CD8-positive, alpha-beta memory T cell (primary cell): ENCODE measurements at places on chromosomes 4 and X. TPM values are rescaled to one million over a fixed set of nuclear protein-coding genes. Genes with fewer than 3 reads are reported as not detected.

- no peaks in the 10 kb centered on the region for H3K36me3 ChIP-seq
- H3K27me3 ChIP-seq, result no peaks in the 10 kb centered on the region
- H3K27ac ChIP-seq, result no peak overlapping the region
- H3K4me3 ChIP-seq, result no peak overlapping the region
Measured at GRCh38 chr4:26719954-26720552, 136.2 kb downstream of the TBC1D19 start.

DNA sequence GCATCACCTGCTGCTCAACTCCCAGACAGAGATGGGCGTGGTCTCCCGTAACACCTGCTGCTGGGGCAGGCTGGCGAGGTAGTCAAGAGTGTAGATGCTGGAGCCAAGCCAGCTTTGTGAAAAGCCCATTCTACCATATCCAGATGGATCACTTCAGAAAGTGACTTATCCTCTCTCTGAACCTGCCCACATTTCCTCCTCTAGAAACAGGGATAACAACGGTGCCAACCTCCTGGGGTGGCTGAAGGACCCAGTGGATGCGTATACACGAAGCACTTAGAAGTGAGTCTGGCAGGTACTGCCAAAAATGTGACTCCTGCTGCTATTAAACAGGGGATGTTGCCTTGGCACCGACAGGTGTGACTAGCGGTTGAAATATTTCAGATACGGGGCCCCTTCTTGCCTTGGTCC, 95.8 kb downstream of the SORBS2 start:
- no peaks in the 10 kb centered on the region for H3K27me3 ChIP-seq
- no peak for DNase-seq
- H3K4me3 ChIP-seq, result no peak overlapping the region
- no peak overlapping the region for H3K27ac ChIP-seq
- no peaks in the 10 kb centered on the region for H3K4me1 ChIP-seq

Gene SERPINA7
- not detected for total RNA-seq

Gene SORCS2
- not detected for total RNA-seq

Gene VCX3B
- not detected for total RNA-seq

DNA sequence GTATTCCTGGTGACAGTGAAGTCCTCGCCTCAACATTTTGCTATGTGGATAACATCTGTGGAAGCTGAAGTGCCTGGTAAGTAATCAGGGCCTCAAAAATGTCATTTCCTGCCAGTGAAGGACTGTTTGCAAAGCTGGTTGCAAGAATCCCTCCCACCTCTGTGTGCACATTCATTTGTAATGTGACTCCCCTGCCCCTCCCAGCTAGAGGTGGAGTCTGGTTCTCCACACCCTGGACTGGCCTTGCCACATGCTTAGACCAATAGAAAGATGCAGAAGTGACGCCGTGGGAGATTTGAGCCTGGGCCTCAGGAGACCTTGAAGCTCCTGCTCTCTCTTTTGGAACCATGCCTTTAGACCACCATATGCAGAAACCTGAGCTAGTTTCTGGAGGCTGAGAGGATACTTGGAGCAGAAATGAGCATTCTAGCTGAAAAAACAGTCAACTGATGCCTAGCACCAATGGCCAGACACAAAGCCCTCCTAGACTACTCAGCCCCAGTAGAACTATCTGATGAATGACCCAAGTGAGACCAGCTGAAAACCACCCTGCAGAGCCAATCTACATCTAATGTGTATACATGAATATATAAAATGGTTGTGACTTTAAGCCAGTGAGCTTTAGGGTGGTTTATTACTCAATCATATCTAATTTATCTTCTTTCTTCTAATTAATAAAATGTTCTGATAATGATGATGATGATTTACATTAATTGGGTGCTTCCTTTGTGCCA, 47.8 kb upstream of the CRMP1 start:
- H3K36me3 ChIP-seq, result no peaks in the 10 kb centered on the region
- H3K4me1 ChIP-seq, result no peaks in the 10 kb centered on the region
- H3K27me3 ChIP-seq, result no peaks in the 10 kb centered on the region
- no peak for DNase-seq
- no peak overlapping the region for H3K4me3 ChIP-seq
- H3K27ac ChIP-seq, result no peak overlapping the region

Gene RNF4
- total RNA-seq, result 95.4 TPM

Gene AKAP17A
- 73.0 TPM for total RNA-seq

GRCh38 chr4:118969359-118969758, 80.7 kb downstream of the SYNPO2 start:
- no peaks in the 10 kb centered on the region for H3K36me3 ChIP-seq
- H3K27ac ChIP-seq, result no peak overlapping the region
- no peak overlapping the region for H3K4me3 ChIP-seq
- DNase-seq, result no peak

GRCh38 chrX:5870238-5870637, 358.4 kb downstream of the NLGN4X start:
- no peaks in the 10 kb centered on the region for H3K4me1 ChIP-seq
- no peaks in the 10 kb centered on the region for H3K36me3 ChIP-seq
- H3K27ac ChIP-seq, result no peak overlapping the region

DNA sequence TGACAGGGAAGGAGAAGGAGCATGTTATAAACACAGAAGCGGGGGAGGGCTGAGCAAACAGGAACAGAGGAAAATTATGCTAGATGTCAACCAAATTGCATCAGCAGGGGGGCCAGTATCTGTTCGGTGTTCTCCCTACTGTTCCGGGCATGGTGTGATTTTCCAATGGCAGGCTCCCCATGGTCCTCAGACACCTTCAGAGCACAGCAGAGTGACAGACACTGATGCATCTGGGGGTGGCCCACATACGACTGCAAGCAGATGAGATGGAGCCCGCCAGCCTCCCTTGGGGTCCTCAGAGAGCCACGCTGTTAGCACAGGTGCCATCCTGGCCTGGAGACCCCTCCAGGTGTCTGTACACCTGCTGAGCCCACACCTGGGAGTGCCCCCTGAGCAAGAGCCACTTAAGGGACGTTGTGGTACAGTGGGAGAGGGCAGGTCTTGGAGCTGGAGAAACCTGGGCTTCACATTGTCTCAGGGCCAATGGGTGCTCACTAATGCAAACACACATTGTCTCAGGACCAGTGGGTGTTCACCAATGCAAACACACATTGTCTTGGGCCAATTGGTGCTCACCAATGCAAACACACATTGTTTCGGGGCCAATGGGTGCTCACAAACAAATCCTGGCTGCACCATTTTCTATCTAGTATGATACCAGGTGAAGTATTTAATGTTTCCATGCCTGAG, 95.4 kb downstream of the SLC2A9 start:
- no peak overlapping the region for H3K4me3 ChIP-seq
- H3K36me3 ChIP-seq, result no peaks in the 10 kb centered on the region
- H3K27ac ChIP-seq, result no peak overlapping the region
- DNase-seq, result no peak
- no peaks in the 10 kb centered on the region for H3K27me3 ChIP-seq

DNA sequence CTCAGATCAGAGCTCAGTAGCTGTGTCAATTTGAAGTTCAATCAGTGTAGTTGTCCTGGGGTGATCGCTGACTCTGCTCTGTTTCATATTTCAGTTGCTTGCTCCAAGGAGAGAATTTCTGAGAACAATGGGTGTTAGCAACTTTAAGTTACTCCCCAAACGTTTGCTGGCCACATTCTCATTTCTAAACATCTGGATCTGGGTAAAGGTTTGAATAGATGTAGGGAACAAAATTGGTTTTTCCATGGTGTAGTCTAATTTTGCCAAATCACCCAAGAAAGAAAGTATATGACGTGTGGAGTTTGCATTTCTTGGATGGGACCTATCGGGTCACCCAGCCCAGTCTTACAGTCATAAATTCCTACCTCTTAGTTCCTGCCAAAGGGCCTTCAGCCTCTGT, 103.7 kb downstream of the AKAP4 start:
- no peaks in the 10 kb centered on the region for H3K36me3 ChIP-seq
- no peaks in the 10 kb centered on the region for H3K4me1 ChIP-seq
- DNase-seq, result no peak
- H3K27ac ChIP-seq, result no peak overlapping the region

Gene SMIM43
- total RNA-seq, result 0.44 TPM

GRCh38 chr4:36081185-36081584, 163.1 kb downstream of the ARAP2 start:
- peaks cover 16% of the 10 kb centered on the region for H3K36me3 ChIP-seq
- H3K4me3 ChIP-seq, result no peak overlapping the region
- no peak overlapping the region for H3K27ac ChIP-seq
- no peaks in the 10 kb centered on the region for H3K4me1 ChIP-seq
- H3K27me3 ChIP-seq, result no peaks in the 10 kb centered on the region

DNA sequence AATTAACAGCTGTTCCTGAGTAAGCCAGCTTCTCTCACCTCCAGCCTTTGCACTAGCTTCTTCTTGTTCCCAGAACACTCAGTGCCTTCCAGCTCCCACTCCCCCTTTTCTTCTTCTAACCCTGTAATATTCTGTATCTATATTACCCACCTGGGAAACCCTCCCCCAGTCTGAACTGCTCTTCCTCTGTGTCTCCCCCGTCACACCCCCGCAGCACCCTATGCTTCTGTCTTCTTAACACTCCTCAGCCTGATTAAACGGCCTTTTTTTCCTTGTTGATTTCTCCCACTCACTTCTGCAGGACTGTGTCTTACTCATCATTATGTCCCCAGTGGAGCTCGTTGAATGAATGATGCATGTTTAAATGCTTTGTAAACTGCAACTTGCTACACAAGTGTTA, 9.0 kb upstream of the LONRF3 start:
- no peak overlapping the region for H3K27ac ChIP-seq
- no peak overlapping the region for H3K4me3 ChIP-seq
- no peaks in the 10 kb centered on the region for H3K36me3 ChIP-seq
- no peaks in the 10 kb centered on the region for H3K4me1 ChIP-seq
- H3K27me3 ChIP-seq, result no peaks in the 10 kb centered on the region

DNA sequence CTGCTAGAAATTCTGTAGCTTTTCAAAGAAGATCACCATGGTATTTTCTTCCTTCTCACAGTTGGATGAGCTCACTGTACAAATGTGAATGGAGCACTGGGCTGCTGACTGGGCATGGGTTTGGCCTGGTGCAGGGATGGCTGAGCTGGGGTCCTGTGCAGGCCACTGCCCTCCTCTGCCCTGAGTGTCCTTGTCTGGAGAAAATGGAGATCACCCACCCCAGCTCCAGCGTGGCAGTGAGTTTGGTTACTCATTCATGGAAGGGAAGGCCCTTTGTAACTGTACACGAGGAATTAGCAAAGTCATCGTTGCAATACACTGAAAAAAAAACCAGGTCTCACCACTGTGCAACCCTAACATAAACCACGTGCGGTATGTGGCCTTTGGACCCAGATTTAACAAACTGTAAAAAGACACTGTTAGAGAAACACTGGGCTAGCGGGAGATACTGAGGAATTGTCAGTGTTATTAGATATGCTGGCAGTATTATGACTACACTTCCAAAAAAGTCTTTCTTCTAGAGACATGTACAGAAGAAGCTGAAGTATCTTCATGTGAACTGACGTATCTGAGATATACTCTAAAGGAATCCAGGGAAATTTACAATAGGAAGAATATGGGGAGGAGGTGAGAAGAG, 16.1 kb upstream of the TBC1D14 start:
- no peak for DNase-seq
- H3K27me3 ChIP-seq, result no peaks in the 10 kb centered on the region
- H3K4me3 ChIP-seq, result no peak overlapping the region
- no peaks in the 10 kb centered on the region for H3K36me3 ChIP-seq

DNA sequence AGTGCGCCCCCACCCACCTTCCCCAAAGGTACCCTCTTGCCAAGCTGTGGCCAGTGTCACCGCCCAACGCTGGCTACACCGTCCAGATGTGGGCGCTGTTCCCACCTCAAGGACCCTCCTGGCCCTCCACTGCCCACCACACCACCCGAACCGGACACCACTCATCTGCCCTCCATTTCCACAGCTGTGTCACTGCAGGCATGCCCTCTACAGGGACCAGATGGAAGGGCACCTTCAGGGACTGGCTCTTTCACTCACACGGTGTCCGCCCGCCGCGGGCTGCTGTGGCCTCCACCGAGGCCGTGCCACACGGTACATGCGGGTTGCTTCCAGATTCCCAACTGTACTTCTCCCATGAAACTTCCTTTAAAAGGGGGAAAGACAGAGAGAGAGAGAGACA, 87.7 kb downstream of the FAM53A start:
- no peak overlapping the region for H3K27ac ChIP-seq
- H3K4me1 ChIP-seq, result no peaks in the 10 kb centered on the region
- DNase-seq, result peak; percentile 17
- H3K36me3 ChIP-seq, result no peaks in the 10 kb centered on the region
- no peaks in the 10 kb centered on the region for H3K27me3 ChIP-seq
- H3K4me3 ChIP-seq, result no peak overlapping the region

GRCh38 chr4:33306131-33306530, 2586.0 kb downstream of the PCDH7 start:
- no peak for DNase-seq
- H3K4me3 ChIP-seq, result no peak overlapping the region
- H3K36me3 ChIP-seq, result no peaks in the 10 kb centered on the region
- H3K27me3 ChIP-seq, result no peaks in the 10 kb centered on the region
- H3K4me1 ChIP-seq, result no peaks in the 10 kb centered on the region

Gene KIT
- total RNA-seq, result 0.39 TPM

Gene DMD
- total RNA-seq, result 0.48 TPM

Gene MANBA
- total RNA-seq, result 9.1 TPM

GRCh38 chr4:14831416-14831815, 170.9 kb upstream of the CPEB2 start:
- H3K27ac ChIP-seq, result no peak overlapping the region
- no peaks in the 10 kb centered on the region for H3K27me3 ChIP-seq
- no peaks in the 10 kb centered on the region for H3K4me1 ChIP-seq
- no peak overlapping the region for H3K4me3 ChIP-seq
- DNase-seq, result no peak

- H3K4me3 ChIP-seq, result peak within 1 kb of the TSS; percentile 62
- DNase-seq, result peak; percentile 31
- peaks cover 5% of the 10 kb centered on the region for H3K27me3 ChIP-seq
- no peak within 1 kb of the TSS for H3K27ac ChIP-seq
- peaks cover 8% of the 10 kb centered on the region for H3K4me1 ChIP-seq
Measured at GRCh38 chr4:142846108-142846728, at the start of gene INPP4B. Gene INPP4B, minus strand, starts transcription at chr4:142846301.

DNA sequence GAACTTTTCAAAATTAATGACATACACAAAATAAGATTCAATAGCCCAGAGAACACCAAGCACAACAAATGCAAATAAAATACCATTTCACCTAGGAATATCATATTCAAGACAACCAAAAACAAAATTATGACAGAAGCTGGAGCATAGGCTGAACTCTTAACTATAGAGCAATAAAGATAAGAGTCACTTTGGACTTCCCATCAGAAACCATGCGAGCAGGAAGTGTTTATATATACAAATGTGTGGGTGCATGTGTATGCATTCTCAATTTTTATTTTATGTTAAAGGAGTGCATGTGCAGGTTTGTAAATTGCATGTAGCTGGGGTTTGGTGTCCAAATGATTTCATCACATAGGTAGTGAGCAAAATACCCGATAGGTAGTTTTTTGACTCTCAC, 291.6 kb downstream of the ARAP2 start:
- H3K36me3 ChIP-seq, result no peaks in the 10 kb centered on the region
- no peaks in the 10 kb centered on the region for H3K4me1 ChIP-seq
- no peak overlapping the region for H3K4me3 ChIP-seq
- H3K27ac ChIP-seq, result no peak overlapping the region

Gene EGF
- total RNA-seq, result not detected

GRCh38 chr4:146073517-146073916, 102.0 kb upstream of the LSM6 start:
- H3K36me3 ChIP-seq, result no peaks in the 10 kb centered on the region
- H3K27ac ChIP-seq, result no peak overlapping the region
- DNase-seq, result no peak
- no peaks in the 10 kb centered on the region for H3K4me1 ChIP-seq
- H3K27me3 ChIP-seq, result peaks cover 2% of the 10 kb centered on the region
